ENCODE measurements at places on chromosomes 4 and X.

GRCh38 chr4:125781651-125782050 is 466.9 kb downstream of the FAT4 start:
- DNase-seq = no peak

GRCh38 chr4:137226900-137227299 is 305.4 kb downstream of the PCDH18 start:
- DNase-seq = peak; percentile 39

GRCh38 chrX:153723351-153724251 is 586 bp downstream of the BCAP31 start:
- peak; percentile 78 for DNase-seq

DNA sequence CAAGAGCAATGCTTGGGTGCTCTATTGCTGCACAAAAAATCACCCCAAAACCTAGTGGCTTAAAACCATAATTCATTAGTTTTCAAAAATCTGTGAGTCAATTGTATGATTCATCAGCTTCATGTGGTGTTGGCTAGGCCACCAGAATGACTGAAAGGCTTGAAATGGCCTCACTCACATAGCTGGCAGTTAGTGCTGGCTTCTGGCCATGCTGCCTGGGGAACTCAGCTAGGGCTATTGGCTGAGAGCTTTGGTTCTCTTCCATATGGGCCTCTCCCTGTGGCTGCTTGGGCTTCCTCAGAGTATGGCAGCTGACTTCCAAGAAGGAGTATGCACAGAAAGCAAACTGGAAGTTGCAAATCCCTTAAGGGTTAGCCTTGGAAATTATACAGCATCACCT is 3.1 kb upstream of the MTMR1 start:
- no peak for DNase-seq

- DNase-seq = peak; percentile 52
These were observed 283.0 kb upstream of the GPC4 start for GRCh38 chrX:133698298-133698697.

GRCh38 chrX:11187001-11187400 is 75.9 kb downstream of the HCCS start:
- DNase-seq = no peak

GRCh38 chr4:108163351-108163750 is 5.4 kb downstream of the LEF1 start:
- DNase-seq = no peak

- no peak for DNase-seq
These were observed 127.8 kb downstream of the PHKA2 start for GRCh38 chrX:18855919-18856644.

DNA sequence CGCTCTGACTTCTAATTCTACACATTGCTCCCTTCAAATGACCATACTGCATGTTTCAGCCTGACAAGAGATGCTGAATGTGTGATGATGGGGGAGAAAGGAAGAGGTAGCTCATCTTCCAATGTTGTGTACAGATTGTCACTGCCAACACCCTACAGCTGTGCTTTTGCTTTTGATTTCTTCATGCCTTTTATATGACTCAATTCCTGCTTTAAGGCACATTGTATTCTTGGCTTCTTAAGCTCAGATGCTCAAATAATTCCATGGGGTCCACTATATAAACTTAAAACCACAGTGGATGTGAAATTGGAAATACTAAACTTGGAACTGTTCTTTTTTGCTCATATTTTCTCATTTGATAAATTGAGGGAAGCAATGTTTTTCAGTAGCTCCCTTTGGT is 183.2 kb upstream of the WDFY3 start:
- DNase-seq = no peak

DNA sequence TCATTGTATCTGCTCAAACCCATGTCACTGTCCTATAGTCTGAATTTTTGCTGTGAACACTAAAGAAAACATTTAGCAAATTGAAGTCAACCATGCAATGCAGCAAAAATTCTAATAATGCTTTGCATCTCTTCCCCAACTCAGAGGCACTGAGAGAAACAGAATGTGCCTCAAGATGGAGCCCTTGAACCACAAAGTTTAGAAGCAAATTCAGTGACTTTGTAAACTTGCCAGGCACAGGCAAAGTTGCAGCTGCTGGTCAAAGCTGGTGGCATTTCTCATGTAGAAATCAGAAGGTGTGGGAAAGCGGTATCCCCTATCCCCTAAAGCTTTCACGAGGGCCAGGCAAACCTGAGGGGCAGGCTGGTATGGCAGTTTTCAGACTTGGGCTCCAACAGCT is 121.7 kb upstream of the DIPK2B start:
- peak; percentile 87 for DNase-seq

- peak; percentile 40 for DNase-seq
These were observed 29.1 kb downstream of the TTC29 start for GRCh38 chr4:146916479-146917076.

GRCh38 chr4:21954916-21955315 is 6.3 kb upstream of the KCNIP4 start:
- no peak for DNase-seq

GRCh38 chr4:83179205-83179604 is 64.7 kb upstream of the PLAC8 start:
- DNase-seq = no peak

GRCh38 chrX:37679230-37679629 is 6.4 kb upstream of the XK start:
- DNase-seq = no peak

DNA sequence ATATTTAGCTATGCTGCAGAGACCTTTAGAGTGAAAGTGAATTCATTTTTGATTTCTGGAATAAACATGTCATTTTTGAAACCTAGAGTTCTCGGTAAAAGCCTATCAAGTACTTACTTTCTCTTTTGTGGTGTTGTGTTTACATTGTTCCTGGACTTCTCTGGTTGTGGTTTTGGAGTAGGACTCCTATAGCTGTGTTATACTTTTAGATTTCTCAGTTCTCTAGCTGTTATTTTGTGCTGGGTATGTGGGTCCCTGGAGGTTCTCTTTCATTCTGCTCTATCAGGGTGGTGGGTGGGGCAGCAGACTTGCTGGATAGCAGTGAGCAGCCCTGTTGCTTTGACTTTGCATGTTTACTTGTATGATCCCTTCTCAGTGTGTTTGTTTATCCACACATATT is 25.6 kb upstream of the MSMO1 start:
- no peak for DNase-seq

- no peak for DNase-seq
These were observed 406.5 kb upstream of the CNKSR2 start for GRCh38 chrX:20967725-20968124.

DNA sequence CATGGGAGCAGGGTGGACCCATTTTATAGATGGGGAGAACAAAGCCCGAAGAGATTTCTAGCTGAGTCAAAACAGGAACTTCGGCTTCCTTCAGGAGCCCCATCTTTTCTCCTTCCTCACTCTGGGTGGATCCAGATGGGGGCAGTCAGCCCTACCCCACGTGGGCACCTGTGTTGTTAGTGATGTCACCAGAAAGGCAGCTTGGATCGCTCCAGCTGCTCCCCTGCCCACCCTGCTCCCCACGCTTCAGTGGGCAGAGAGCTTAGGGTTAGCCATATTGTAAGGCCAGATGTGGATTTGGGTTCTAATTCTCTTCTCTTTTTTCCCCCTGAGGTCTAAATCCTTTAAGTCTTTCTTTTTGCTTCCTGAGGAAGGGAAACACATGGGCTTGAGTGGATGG is 132.3 kb upstream of the PJA1 start:
- DNase-seq = no peak

DNA sequence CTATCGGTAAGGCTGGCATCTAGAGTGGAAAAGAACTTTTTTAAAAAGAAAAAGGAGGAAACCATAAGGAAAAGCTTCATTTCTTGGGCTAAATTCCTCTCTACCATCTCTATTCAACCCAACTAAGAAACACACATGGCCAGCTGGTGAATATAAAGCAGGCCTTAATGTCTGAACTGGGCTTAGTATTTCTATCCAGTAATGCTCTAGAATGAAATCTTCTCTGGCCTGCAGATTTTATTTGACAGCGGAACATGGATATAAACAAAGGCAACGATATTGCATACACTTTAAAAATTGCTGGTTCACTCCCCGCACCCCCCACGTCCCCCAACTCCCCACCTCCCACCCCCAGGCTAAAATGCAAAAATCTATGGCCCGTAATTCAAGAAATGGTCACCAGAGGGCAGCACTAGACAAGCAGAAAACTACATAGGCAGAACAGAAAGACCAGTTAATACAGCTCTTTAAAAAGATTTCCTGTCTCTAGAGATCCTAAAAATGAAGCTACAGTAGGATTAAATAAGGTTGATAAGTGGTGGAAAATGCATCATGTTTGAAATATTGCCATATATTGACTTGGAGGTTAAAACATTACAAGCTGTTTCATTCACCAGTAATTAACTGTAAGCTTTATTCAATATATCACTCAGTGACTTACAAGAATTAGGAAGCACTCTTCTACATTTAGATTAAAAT is 155.2 kb upstream of the GALNT7 start:
- DNase-seq = peak; percentile 43

DNA sequence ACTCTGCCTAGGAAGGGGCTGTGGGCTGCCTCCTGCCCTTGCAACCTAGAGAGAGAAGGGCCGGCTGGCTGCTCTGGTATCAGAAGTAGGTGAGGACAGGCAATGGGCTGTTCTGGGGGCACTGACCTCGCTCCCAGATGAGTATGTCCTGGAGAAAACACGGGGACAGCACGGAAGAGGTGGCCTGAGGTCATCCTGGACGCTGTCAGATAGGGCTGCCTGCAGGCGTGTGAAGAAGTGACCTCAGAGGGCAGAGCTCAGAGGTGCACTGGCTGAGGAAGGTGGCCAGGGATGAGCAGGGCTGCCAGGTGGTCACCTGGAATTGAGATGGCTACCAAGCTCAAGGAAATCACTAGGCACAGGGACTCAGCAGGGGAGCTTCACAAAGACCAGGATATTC is 159.6 kb downstream of the TSPAN5 start:
- DNase-seq = no peak

- DNase-seq = no peak
These were observed 434.7 kb downstream of the GRIA2 start for GRCh38 chr4:157655096-157655809.

DNA sequence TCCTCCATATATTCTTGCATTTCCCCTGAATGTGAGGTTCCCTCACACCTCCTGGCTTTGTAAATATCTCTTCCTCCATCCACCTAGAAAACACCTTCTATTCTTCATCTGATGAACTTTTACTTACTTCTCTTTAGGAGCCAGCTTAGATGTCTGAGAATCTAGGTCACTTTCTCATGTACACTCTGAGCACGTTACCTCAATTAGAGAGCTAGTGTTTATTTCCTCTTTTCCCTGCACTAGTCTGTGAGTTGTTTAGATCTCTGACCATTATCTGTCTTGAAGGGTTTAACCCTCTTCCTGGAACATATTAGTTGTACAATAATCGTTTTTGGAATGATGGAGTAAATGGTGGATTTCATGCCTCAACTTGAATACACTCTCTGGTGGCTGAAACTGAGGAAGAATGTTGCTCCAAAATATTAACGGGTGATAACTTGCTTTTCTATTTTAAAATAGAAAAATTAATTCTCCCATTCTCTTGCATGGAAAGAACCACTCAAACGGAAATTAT is 8.5 kb upstream of the NEIL3 start:
- DNase-seq = no peak

- DNase-seq = peak; percentile 23
These were observed 797 bp downstream of the CD99L2 start for GRCh38 chrX:150897421-150898320.

DNA sequence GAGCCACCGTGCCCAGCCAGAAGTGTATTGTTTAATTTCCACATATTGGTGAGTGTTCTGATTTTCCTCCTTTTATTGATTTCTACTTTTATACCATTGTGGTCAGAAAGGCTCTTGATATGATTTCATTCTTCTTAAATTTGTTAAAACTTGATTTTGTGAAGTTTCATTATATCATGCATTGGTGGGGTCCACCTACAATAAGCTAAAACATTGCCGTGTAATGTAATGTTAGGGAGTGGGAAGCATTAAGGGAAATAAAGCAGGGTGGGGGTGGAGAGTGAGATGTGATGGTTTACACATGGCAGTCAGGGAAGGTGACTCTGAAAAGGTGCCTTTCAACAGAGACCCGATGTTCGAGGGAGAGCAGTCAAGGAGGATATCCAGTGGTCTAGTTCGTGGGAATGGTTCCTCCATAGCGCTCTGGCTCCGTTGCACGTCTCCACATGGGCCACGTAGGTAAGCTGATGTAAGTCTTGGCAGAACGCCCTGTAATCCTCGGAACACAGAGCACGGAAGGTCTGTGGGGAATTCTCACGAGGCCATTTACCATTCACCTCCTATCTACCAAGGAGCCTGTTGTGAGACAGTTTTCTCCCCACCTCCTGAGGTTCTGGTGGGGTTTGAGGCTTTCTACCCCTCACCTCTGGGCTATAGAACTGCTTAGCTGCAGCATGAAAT is 7.7 kb upstream of the WDR13 start:
- no peak for DNase-seq

DNA sequence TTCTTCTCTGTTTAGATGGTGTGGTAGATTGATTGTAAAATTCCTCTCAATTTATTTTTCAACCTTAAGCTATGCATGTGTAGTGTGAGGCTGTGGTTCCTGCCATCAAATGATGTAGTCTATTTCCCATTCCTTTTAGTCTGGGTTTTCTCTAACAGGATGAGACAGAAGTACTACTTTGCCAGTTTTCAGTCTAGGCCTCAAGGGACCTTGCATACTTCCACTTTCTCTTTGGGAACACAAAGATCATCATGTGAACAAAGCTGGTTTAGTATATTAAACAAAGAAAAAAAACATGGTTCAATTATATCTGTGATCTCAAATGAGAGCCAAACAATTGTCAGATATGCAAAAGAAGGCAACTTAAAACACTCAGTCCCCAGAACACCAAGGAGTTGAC is 1284.0 kb downstream of the RAPGEF2 start:
- DNase-seq = no peak

DNA sequence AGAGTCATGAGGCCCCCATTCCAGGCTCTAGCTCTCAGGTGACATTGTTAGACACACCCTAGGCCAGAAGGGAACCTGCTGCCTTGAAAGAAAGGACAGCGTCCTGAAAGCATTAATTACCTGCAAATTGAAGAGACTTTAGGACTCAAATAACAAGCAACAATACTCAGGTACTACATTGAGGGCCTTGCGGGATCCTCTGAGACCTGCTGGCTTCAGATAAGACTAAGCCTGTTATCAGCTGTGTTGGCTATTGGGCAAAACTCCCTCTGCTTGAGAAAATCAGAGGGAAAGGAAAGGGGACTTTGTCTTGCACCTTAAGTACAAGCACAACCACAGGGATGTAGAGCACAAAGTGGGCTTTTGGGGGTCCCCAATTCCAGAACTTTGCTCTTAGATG is 45.9 kb upstream of the DACH2 start:
- no peak for DNase-seq

GRCh38 chr4:149202117-149202516 is 613.5 kb downstream of the IQCM start:
- DNase-seq = no peak

- DNase-seq = no peak
These were observed 8.0 kb upstream of the DHRSX start for GRCh38 chrX:2508648-2509335.

DNA sequence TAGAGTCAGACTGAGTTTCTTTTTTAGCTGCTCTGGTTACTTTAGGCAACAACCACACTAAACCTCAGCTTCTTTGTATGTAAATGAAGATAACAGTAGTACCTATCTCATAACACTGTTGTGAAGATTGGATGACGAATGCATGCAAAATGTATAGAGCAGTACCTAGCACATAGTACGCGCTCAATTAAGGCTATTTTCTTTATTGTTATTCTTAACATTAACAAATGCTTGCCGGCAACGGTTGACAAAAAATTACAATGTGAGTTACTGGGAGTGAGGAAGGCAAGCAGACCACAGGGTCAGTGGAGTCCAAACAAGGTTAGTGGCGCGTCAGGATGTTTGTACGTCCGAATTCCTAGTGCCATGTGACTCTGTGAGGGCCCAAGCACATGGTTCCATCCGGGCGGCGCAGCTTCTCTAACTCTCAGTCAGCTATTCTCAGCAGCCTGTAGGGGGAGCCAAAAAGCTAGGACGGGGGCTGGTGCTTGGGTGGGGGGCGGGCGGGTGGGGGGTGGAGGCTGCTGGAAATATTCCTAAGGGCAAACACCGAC is 821 bp upstream of the NALF2 start:
- DNase-seq = no peak
